ENCODE measurements at places on chromosomes 3 and 15. TPM values are rescaled to one million over a fixed set of nuclear protein-coding genes. Genes with fewer than 3 reads are reported as not detected.
A peak's percentile ranks its signal among the peaks of the same experiment; 100 is the strongest.

DNA sequence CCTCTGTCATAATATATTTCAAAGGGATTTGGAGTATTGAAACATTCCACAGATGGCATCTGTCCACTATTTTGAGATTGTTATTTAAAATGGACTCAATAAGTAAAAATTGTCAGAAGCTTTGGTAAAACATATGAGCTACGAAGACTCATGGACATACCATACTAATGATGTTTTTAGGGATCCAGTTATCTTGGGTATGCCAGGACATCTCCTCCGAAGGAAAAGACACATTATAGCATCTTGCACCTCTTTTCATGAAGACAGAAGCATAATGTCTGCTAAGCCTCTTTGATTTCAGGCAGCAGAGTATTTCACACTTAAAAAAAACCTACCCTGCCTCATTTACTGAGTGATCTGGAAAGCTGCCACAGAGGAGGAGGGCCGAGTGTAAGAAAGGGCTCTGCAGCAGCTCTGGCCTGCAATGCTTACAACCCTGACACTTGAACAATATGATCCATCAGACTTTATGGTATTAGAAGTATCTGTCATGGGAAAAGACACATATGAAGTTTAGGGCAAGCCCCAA, 284.8 kb downstream of the TUSC7 start:
- no peak for DNase-seq

DNA sequence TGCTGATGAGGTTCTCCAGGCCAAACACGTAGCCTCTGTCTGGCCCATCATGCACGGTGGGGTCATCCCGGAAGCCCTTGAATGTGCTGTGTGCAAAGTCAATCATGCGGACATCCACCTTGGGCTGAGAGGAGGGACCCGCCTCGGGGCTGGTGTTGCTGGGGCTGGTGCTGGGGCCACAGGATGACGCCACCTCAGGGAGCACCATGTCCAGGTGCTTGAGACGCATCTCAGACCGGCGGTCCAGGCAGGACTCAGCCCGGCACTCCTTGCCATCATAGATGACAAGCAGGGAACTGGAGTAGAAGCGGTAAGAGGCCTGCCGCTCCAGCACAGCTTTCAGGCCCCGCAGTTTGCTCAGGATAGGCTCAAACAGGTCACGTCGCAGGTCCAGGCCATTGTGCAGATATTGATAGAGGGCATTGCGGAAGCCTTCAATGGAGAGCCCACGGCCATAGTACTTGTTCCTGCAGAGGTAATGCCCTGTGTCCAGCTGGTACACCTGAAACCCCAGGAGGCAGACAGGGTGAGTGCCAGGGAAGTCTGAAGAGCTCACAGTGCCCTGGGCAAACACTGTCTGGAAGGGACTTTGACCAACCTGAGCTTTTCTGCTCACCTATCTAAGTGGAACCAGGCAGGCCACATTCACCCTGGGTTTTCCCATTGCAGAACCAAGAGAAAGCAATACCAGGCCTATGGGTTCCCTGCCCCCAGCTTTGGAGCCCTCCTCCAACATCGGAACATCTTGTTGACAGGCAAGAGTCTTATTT, 3.6 kb upstream of the GMPPB start:
- DNase-seq, result peak; percentile 60

DNA sequence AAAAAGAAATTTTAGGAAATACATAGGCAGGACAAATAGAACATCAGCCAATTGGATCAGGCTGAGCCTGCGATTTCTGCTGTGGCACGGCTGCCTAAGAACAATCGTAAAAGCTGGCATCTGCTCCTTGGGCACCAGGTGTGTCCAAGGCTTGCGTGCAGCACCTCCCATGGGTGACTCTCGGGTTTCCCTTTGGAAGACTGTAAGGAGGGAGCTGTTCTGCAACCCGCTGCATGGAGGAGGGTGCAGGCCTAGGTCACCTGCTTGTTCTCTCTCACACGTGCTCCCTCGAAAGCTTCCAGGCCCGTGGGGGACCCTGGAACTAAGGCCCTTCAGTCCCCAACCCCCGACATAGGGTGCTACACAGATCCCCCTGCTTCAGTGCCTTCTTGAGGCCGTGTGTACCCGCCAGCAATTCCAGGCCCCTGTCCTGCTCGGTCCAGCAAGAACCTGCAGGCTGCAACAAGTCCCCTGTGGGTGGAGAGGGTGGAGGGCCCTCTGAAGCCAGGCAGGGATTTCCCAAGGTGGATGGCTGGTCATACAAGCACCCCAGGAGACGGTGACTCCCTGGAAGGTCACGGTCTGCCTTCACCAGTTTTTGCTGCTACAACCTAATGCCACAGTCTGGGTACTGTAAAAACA, 3.4 kb downstream of the GP9 start:
- no peak for DNase-seq

GRCh38 chr3:171745577-171746319, 64.5 kb downstream of the PLD1 start:
- no peak for DNase-seq

- DNase-seq, result no peak
These were observed 556.2 kb upstream of the CBLB start for GRCh38 chr3:106425026-106425425.

The TEX264 gene
- total RNA-seq, result 24.8 TPM

The KBTBD12 gene
- 2.1 TPM for total RNA-seq

The NR1I2 gene
- total RNA-seq, result not detected

The SLC41A3 gene
- 49.0 TPM for total RNA-seq

All from posterior vena cava (tissue), 2 donors.